Activated CD4-positive, alpha-beta T cell treated with anti-CD3 and anti-CD28 coated beads for 4 hours (primary cell): ENCODE measurements at places on chromosomes 5 and 9.

- DNase-seq, result no peak
These were observed 140.2 kb downstream of the SLC24A2 start for GRCh38 chr9:19648672-19649071.

GRCh38 chr5:62494772-62495171 lies 82.2 kb downstream of the IPO11 start:
- DNase-seq, result no peak

- DNase-seq, result no peak
These were observed 10.7 kb upstream of the SLC22A4 start for GRCh38 chr5:132283423-132284043.

GRCh38 chr5:118088448-118088847 lies 899.9 kb downstream of the DTWD2 start:
- no peak for DNase-seq

DNA sequence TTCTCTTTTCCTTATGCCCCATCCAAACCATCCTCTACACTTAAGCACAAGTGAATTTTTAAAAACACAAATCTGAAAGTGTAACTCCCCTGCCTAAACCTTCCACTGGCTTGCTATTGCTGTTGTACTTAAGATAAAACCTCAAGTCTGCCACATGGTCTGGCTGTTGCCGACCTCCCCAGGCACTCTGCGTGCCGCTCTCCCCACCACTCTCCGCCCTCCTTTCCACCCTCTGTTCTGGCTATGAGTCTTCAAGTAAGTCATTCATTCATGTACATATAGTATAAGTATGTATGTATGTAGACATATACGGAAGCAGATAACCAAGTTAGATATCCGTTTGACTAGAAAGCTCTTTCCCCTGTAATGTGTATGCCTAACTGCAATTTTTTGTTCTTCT lies 94.7 kb upstream of the ANKRD55 start:
- DNase-seq, result peak; percentile 42

DNA sequence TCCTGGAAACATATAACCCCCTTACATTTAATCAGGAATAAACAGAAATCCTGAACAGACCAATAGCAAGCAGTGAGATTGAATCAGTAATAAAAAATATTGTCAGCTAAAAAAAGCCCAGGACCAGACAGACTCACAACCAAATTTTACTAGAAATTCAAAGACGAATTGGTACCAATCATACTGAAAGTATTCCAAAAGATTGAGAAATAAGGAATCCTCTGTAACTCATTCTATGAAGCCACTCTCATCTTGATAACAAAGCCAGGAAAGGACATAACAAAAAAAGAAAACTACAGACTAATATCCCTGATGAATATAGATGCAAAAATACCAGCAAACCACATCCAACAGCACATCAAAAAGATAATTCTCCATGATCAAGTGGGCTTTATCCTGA lies 714.0 kb downstream of the SEMA5A start:
- no peak for DNase-seq

- no peak for DNase-seq
These were observed 161.2 kb downstream of the MED27 start for GRCh38 chr9:131918481-131918880.

DNA sequence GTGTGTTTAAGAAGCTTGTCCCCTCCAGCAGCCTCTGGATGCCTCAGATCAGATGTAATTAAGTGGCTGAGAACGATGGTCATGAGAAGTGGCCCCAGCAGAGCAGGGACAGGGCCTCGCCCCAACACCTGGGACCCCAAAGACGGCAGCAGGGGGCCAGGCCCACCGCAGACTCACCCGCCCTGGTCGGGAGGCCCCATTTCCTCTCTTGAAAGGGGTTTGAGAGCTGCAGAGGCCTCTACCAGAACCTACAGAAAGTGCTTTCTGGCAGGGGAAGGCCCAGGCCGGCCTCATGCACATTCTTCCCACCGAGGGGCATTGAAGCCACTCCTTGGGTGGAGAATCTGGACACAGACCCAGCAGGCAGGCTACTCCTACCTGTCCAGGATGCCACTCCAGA lies 85.2 kb upstream of the FCN2 start:
- no peak for DNase-seq

- no peak for DNase-seq
These were observed 1.6 kb upstream of the TOMM5 start for GRCh38 chr9:37593883-37594448.

DNA sequence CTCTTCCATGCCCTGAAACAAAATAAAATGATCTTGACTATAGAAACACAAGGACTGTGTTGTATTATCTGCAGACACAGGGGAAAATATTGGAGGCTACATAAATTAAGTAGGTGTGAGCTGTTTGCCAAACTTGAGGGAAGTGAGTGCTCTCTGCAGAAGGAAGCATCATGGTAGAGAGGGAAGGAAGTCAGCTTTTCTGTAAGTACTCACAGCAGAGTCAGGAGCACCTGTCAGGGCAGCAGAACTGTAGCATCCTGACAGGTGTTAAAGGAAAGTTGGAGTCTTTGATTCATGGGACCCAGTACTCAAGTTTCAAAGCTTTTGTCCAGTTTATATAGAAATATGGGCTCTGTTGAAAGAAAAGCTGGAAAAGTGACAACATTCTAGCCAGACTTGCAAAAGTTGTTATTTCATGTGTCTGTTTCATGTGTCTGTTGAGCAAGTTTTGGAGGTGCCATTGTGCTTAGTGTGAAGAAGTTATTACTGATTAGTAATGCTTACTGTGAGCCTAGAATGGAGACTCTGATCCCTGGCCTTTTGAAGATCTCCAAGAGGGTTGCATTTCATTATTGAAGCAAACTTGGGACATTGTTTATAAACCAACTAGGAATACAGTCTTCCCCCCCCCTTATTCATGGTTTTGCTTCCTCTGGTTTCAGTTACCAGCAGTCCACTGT lies 194.7 kb downstream of the SPATA31D1 start:
- DNase-seq, result no peak

DNA sequence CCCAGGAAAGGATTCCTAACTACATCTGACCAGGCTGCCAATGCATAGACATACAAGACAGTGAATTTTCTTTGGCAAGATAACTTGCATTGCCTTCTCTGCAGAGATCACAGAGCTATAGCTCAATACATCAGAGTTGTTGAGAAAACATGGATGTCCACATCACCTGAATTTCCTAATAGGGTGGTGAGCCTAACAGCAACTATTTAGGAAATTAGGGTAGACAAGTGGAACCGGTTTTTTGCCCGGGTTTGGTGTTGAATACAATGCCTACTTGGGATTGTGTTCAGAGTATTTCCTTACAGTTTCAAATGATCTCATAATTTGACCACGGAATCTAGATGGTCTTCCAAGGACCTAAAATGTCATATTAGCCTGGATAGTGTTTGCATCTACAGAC lies 262.7 kb downstream of the KIF4B start:
- no peak for DNase-seq

DNA sequence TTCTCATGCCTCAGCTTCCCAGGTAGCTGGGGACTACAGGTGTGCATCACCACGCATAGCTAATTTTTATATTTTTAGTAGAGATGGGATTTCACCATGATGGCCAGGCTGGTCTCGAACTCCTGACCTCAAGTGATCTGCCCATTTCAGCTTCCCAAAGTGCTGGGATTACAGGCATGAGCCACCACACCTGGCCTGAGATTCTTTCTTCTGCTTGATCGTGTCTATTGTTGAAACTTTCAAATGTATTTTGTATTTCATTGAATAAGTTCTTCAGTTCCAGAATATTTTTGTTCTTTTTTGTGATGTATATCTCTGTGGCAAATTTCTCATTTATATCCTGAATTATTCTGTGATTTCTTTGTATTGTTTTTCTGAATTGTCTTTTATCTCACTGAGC lies 1063.3 kb upstream of the WWC1 start:
- DNase-seq, result no peak

DNA sequence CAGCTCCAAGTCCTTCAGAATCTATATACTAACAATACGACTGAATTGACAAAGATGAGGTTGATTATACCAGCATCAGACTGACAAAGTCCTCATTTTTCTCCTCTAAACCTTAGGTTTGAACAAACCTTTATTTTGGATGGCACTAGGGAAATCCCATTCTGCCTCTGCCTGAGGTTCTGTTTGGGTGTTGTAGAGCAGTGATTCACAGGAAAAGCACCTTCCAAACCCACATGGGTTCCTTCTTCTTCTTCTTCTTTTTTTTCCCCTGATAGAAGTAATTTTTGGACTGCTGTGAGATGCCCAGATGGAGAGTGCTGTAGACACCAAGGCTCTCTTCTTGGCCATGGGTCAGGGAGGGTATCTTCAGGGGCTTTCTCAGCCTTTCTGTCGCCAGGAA lies 164.9 kb upstream of the PAPPA start:
- DNase-seq, result no peak

- no peak for DNase-seq
These were observed 166.5 kb upstream of the SLC12A2 start for GRCh38 chr5:127916885-127917573.

GRCh38 chr9:121731919-121732318 lies 80.5 kb downstream of the DAB2IP start:
- no peak for DNase-seq

DNA sequence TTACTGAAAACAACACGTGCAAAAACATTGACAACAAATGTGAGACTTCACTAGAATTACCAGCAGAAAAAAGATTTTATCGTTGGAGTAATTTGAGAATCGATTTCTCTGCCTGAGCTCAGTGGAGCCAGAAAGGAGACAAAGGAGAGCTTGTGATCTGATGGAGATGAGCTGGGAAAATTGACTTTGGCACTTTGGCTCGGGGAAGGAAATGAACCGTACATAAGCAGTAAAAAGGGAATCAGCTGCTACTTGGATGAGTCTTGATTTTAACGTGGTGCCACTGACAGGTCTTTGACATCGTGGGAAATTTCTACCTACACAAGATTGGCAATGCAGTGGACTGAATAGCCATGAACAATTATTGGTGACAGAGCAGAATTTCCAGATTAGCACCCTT lies 244.7 kb upstream of the RPS23 start:
- DNase-seq, result no peak

DNA sequence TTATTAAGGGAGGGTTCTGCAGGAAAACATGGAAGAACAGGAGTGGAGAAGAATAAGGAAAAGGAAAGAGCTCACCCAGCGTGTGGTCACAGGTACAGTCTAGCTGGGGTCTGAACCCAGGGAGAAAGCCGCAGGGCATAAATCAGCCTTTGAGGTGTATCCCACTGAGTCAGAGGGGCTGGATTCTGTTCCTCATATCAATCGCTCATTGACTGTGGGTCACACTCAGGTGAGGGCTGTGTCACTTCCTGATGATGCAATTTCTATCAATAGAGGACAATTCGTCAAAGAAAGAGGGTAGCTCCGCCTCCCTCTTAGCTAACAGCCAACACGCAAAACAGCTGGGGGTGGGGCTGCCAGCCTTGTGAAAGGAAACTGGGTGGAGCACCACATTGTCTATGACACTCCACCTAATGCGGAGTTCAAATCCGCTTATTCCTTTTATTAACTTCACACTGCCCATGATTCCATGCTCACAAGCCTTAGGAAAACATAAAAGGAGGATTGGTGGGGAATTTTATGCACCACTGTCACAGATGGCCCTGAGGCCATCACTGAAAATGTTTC lies 176.2 kb downstream of the ICE1 start:
- no peak for DNase-seq

GRCh38 chr5:101461455-101461854 lies 558.4 kb upstream of the ST8SIA4 start:
- no peak for DNase-seq

DNA sequence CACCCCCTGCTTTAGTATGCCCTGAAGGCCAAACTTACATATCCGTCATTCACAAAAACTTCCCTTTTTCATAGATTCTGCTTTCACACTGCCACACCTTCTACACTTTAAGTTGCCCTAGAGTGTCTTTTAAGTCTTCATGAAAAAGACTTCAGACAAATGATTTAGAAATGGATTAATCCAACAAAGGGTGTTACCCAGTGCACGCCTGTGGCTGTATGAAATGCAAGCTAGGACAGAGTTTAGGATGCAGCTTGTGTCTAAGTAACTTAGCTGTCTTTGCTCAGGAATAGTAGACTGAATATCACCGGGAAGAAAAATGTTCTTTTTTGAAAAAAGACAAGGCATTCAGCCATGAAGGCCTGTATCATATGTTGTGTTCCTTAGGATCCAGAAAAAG lies 210.0 kb downstream of the MPDZ start:
- no peak for DNase-seq

- DNase-seq, result no peak
These were observed 264.3 kb upstream of the PANK3 start for GRCh38 chr5:168843277-168844015.

DNA sequence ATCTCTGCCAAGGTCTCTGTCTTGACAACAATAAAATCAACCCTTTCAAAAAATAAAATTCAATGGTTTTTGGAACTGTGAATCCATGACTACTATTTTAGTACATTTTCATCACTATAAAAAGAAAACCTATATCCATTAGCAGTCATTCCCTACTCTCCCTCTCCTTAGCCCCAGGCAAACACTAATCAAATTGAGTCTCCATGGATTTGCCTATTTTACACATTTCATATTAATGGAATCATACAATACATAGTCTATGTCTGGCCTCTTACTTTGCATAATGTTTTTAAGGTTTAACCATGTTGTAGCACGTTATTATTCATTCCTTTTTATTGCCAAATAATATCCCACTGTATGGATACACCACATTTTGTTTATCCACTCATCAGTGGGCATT lies 24.1 kb downstream of the RIGI start:
- DNase-seq, result no peak

GRCh38 chr5:131981516-131981915 lies 29.9 kb downstream of the ACSL6 start:
- DNase-seq, result no peak
